Fibroblast of the aortic adventitia (primary cell): ENCODE measurements at places on chromosomes 12 and 14. TPM values are rescaled to one million over a fixed set of nuclear protein-coding genes. Genes with fewer than 3 reads are reported as not detected.

KRT74 gene
- total RNA-seq = not detected in 2 replicates

GAS2L3 gene
- 4.2 and 38.0 TPM in 2 replicates for total RNA-seq

PRIMA1 gene
- 0.08 TPM in 1 of 2 replicates, not detected in the other for total RNA-seq

CPSF6 gene
- total RNA-seq = 13.4 and 25.8 TPM in 2 replicates

SAMD15 gene
- 2.0 and 3.6 TPM in 2 replicates for total RNA-seq

ASIC1 gene
- total RNA-seq = 4.9 and 5.2 TPM in 2 replicates

KRT86 gene
- total RNA-seq = not detected in 2 replicates

HOXC10 gene
- total RNA-seq = 0.25 TPM in 1 of 2 replicates, not detected in the other

KRT72 gene
- total RNA-seq = not detected in 2 replicates

C12orf50 gene
- not detected in 2 replicates for total RNA-seq

CAPS2 gene
- 12.9 and 18.1 TPM in 2 replicates for total RNA-seq

CLEC6A gene
- not detected in 2 replicates for total RNA-seq

LRRC43 gene
- 0.74 and 3.5 TPM in 2 replicates for total RNA-seq

AKAP3 gene
- total RNA-seq = 0.81 and 4.9 TPM in 2 replicates

PLEKHD1 gene
- 0.09 TPM in 1 of 2 replicates, not detected in the other for total RNA-seq

GPR137C gene
- total RNA-seq = 0.49 and 1.7 TPM in 2 replicates

GRCh38 chr12:122457627-122458026 lies 35.2 kb upstream of the CLIP1 start:
- DNase-seq = no peak

GRCh38 chr12:131445184-131445774 lies 265.6 kb upstream of the SFSWAP start:
- DNase-seq = no peak

DNA sequence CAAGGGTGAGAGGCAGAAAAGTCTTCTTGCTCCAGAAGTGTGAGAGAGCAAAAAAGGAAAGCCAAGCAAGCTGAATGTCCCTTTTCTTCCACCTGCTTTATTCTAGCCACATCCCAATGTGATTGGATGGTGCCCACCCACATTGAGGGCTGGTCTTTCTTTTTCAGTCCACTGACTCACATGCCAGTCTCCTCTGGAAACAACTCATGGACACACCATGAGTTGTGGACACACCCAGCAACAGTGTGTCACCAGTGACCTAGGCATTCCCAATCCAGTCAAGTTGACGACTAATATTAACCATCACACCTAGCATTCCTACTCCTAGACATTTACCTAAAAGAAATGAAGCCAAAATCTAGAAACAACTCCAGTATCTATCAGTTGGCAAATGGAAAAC lies 7.2 kb upstream of the DICER1 start:
- no peak for DNase-seq

DNA sequence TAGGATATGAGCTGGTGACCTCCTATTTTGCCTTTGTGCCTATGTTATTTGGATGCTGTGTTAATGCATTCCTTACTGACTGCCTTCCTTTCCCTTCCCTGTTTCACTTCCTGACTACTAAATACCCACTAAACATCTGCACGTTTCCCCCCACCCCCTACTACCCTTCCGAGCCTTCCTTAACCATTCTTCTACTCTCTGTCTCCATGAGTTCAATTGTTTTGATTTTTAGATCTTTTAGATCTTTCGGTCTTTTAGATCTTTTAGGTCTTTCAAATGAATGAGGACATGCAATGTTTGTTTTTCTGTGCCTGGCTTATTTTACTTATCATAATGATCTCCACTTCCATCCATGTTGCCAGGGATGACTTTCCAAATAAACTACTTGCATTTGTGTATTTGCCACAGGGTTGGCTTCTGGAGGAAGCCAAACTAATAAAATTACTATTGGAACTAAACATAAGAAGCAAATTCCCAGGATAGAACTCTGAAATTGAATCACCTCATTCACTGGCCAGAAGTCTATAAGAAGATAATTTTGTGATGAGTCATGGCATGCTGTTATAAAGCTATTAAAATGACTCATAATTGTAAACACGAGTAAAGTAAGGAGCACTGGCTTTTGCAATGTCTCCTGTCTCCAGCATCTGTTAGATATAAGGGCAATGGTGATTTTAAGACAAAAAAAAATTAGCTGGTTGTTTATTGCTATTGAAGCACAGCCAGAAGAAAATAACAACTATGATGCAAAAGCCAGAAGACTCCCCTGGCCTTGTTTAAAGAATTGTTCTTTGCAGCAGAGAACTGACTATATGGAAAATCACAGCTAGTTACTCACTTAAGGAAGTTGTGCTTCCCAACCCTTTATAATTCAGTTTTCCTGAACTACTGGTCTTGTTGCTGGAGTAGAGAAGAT lies 586.3 kb downstream of the LRFN5 start:
- peak; percentile 96 for DNase-seq

GRCh38 chr12:1395421-1395955 lies 198.9 kb downstream of the FBXL14 start:
- no peak for DNase-seq

- DNase-seq = no peak
These were observed 492.2 kb downstream of the APAF1 start for GRCh38 chr12:99137124-99137855.

GRCh38 chr12:45220363-45220931 lies 4.6 kb downstream of the ANO6 start:
- DNase-seq = peak; percentile 23

DNA sequence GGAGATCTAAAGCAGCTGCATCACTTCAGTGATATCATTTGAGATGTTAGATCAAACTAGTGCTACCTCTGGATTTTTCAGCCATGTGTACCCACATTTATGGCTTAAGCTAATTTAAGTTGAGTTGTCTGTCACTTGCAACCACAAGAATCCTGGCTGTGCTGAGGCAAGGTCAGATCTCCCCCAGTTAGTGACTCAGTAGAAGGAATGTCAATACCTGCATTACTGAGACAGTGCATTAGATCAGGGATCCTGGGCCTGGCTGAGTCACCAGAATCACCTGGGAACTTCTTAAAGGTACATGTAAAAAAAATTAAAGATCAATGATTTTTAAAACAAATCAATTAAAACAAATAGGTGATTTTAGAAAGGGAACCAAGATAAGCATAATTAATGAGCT lies 84.6 kb upstream of the GRIN2B start:
- no peak for DNase-seq

DNA sequence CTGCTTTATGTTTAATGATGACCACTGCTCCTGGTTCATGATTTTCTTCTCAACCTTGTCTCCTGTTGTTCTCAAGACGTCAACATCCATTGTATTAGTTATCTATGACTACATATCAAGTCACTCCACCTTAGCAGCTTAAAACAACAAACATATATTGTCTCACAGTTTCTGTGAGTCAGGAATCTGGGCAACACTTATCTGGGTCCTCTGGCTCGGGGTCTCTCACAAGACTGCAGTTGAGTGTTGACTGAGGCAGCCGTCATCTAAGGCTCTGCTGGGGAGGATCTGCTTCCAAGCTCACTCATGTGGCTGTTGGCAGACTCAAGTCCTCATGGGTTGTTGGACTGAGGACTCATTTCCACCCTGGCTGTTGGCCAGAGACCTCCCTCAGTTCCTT lies 27.3 kb upstream of the FRS2 start:
- peak; percentile 99 for DNase-seq

- DNase-seq = no peak
These were observed 88.4 kb downstream of the ANO2 start for GRCh38 chr12:5856692-5857091.

- no peak for DNase-seq
These were observed 39.1 kb downstream of the ADCK1 start for GRCh38 chr14:77838831-77839511.

DNA sequence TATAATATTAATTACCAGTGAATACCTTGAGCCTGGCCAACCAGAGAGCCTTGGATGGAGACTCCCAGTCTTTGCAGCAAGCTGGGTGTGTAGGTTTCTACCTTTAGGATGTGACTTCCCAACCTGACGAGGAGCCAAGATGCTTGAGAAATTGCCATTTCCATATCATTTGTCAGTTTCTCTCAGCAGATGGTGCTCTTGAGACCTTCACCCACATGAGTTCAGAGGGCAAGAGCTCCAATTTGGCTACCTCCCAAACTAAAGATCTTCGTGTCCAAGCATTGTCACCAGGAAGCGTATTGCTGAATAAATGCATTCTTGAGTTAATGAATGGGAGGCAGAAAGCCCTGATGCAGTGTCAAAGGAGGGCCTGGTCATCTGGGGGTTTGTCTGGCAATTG lies 106.4 kb upstream of the TBX5 start:
- no peak for DNase-seq

DNA sequence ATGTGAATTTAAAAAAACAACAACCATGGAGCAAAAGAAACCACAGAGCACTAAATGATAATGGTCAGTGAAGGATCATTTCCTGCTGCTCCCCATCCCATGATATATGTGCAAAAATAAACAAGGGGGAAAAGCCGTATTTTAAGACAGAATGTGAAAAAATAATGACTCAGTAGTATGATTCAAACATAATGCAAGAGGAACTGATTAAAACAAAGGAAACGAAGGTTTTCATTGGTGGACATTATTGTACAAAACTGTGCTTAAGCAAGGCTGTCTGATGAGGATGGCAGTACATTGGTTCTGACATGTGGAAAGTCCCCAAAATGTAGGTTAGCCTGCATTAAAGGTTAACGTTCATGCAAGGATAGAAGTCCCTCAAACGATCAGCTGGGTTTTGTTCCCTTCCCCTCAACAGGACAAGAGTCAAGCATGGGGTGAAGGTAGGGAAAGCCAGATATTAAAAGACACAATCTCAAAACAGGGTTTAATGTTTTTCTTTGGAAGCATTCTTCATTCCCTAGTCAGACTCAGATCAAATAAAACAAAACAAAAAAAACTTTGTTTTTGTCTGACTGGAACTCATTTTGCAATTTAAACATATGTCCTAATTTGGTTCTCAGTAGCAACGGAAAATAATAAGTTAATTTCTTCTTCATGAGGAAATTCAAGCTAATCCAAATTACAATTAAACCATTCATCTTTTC lies 26.3 kb upstream of the PTGDR start:
- peak; percentile 88 for DNase-seq

GRCh38 chr12:21552635-21553328 lies 26.7 kb downstream of the SPX start:
- DNase-seq = no peak

DNA sequence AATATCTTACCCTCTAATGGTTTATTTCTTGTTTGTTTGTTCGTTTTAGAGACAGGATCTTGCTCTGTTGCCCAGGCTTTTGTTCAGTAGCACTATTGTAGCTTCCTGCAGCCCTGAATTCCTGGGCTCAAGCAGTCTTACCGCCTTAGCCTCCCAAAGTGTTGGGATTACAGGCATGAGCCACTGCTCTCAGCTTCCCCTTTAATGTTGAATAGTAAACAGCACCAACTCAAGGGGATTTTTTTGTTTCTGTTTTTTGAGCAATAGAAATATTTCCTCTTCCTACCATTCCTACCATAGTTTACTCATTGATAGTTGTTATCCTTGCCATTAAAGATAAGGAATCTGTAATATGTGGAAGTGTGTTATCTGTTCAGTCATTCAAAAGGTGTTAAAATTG lies 10.7 kb downstream of the ARID4A start:
- no peak for DNase-seq

DNA sequence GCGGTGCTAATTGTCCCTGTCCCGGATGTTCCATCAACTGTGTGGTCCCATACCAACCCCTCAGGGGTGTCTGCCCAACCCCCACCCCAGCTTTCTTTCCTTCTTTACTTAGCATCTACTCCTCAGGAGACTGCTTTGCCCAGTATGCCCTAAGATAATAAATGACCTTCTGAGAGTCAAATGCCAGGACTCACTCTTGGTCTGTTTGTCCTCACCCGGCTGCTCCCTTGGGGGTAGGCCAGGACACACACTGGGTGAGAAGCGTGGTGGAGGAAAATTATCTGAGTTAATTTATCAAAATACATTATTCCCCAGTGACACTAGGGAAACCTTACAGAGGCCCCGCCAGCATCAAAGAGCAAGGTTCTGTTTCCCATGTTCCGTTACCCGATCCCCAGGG lies 457.0 kb downstream of the RGS6 start:
- DNase-seq = no peak

DNA sequence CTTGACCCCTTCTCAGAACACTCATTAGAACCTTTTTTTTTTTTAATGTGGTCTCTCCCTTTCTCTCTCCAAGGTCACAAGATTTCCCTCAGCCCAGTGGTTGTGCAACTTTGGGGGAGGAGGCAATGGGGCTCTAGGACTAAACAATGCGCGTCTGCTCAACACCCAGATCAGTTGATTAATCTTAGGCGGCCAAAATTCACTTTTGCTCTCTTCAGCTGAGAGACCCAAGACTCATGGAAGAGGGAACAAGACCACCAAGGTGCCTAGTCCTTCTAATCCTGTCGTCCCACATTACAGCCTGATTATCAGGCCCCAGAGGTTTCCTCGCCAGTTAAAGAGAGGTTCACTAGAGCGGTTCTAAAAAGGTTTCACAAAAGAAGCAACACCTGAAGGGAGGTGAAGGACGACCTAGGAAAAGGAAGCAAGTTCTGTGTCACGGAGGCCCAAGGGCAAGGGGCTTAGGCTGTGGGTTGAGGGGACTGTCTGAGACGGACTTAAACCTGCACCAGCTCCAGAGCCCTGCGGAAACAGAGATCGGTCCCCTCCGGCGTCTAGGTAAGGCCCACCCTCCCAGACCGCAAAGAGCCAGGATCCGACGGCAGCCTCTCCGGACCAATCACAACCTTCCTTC lies 824 bp upstream of the TARBP2 start:
- peak; percentile 91 for DNase-seq

GRCh38 chr12:68119250-68119649 lies 40.3 kb downstream of the IFNG start:
- no peak for DNase-seq
